ENCODE measurements at places on chromosomes 7 and 10. TPM values are rescaled to one million over a fixed set of nuclear protein-coding genes. Genes with fewer than 3 reads are reported as not detected.

Gene PON1
- not detected for total RNA-seq

Gene LZTS2
- 105 TPM for total RNA-seq

Gene OPALIN
- total RNA-seq: not detected

Gene BTBD16
- not detected for total RNA-seq

Gene FASTK
- total RNA-seq: 76.7 TPM

DNA sequence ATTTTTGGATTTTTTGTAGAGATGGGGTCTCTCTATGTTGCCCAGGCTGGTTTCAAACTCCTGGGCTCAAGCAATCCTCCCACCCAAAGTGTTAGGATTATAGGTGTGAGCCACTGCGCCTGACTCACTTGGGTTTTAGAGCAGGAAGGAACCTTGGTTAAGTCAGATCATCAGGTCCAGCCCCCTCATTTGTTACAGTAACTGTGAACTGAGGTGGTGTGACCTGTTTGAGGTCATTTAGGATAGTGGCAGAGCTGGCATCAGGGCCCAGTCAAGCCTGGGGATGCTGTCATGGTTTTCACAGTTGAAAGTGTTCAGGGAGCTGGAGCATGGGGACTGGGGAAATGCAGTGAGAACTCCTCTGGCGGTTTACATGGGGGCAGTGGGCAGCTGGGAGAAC, 159.6 kb downstream of the TAX1BP1 start:
- H3K36me3 ChIP-seq: no peaks in the 10 kb centered on the region
- H3K4me3 ChIP-seq: no peak overlapping the region
- H3K27me3 ChIP-seq: no peaks in the 10 kb centered on the region
- no peak overlapping the region for H3K27ac ChIP-seq
- DNase-seq: no peak
- peaks cover 30% of the 10 kb centered on the region for H3K4me1 ChIP-seq

DNA sequence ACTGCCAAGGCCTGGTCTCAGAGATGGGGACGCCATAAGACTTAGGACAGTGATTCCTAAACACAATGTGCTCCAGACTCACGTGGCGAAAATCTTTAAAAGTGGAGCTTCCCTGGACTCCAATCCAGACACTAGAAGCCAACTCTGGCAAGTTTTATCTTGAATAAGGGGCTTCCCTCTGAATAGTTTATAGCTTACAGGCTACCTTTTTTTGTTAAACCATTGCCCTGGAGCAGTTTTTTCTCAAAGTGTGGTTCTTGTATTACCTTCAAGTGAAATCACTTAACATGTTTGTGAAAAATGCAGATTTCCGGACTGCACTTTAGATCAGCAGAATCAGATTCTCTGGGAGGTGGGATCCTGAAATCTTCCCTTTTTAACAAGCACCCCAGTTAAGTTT, 171.7 kb upstream of the PHF14 start:
- H3K4me3 ChIP-seq: no peak overlapping the region
- H3K27ac ChIP-seq: no peak overlapping the region

DNA sequence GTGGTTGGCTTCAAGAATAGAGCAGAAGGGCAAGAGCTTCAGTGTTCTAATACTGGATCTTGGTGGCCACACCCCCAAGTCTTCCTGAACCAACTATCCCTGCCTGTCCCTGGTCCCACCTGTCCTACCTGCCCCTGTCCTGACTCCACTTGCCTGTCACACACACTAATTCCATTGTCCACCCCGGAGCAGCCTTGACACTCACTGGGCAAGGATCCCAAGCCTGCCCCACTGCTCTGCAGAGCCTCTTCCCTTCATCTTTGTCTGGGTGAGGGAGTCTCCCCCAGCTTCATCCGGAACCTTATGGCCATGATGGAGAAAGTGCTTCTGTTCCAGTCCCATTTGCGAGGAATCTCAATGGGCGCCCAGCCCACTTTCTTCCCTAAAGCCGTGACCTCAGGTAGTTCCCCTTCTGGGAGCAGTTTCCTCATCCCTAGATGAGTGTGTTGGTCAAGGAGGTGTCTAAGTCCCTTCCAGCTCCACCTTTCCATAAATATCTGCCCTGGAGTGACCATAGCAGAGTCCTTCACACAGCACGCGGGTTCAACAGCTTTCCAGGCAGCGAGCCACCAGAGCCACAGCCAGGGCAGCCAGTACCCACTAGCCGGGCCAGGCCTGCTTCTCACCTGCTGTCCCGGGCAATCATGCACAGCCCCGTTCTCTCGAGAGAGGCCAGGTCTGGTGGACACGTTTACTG, 61.5 kb downstream of the VIPR2 start:
- H3K27me3 ChIP-seq: no peaks in the 10 kb centered on the region
- H3K27ac ChIP-seq: no peak overlapping the region
- H3K36me3 ChIP-seq: no peaks in the 10 kb centered on the region
- no peak overlapping the region for H3K4me3 ChIP-seq

- peak overlapping the region; percentile 91 for H3K27ac ChIP-seq
- DNase-seq: peak; percentile 90
- no peaks in the 10 kb centered on the region for H3K27me3 ChIP-seq
- peaks cover 28% of the 10 kb centered on the region for H3K4me1 ChIP-seq
These were observed 982 bp downstream of the SFXN3 start for GRCh38 chr10:101031796-101032636.

DNA sequence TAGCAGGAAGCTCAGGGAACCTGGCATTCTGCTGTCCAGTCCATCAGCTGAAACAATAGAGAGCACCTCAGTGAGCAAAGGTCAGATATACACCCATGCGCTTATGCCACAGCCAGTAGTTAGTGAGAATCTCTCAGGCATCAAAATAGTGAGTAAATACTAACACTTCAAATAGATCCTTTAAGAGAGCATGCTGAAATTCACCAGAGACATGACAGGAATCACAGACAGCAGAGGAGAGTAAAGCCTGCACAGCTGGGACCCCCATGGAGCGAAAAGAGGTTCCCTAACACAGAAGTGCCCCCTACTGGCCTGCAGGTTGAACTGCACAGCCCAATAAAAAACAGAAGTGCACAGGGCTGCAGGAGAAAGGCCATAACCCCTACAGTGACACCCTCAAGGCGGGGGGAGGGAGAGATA, 57.6 kb upstream of the ANTXRL start:
- H3K4me1 ChIP-seq: no peaks in the 10 kb centered on the region
- no peak for DNase-seq
- no peak overlapping the region for H3K27ac ChIP-seq
- H3K27me3 ChIP-seq: no peaks in the 10 kb centered on the region
- H3K36me3 ChIP-seq: no peaks in the 10 kb centered on the region
- H3K4me3 ChIP-seq: no peak overlapping the region

DNA sequence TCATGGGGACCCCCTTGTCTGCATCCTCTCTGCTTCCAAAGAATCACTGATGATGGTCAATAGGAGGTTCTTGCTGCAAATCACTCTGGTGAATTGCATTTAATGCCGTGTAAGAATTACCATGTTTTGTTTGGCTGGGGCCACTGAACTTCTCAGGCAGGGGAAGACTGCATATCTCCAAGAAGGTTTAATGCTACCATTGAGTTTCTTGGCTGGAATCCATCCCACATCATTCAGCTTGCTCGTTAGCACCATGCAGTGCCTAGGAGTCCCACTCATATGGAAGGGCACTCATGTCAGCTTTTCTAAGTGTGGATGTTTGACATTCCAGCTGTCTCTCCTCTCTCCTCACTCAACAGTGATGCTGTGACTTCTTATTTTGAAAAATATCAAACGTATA, 50.2 kb upstream of the BAMBI start:
- H3K36me3 ChIP-seq: no peaks in the 10 kb centered on the region
- DNase-seq: no peak
- no peak overlapping the region for H3K27ac ChIP-seq

DNA sequence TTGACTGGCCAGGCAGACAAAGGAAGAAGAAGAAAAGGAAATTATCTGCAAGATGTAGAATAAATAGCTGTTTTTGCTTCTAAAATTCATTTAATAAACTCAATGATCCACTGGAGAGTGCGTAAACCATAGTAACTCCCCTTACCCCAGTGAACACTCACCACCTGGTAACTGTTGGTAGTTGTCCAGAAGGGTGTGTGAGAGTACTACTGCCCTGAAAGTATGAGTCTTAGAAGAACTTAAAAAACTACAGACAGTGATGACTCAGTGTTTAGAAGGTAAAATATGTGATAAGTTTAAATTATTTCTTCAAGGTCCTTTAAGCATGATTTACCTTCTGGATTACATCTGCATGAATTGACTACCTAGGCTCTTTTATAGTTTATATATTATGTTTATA, 53.0 kb upstream of the SEMA3A start:
- DNase-seq: no peak
- no peak overlapping the region for H3K4me3 ChIP-seq
- no peak overlapping the region for H3K27ac ChIP-seq
- H3K36me3 ChIP-seq: no peaks in the 10 kb centered on the region
- peaks cover 17% of the 10 kb centered on the region for H3K4me1 ChIP-seq

- H3K4me1 ChIP-seq: no peaks in the 10 kb centered on the region
- H3K27ac ChIP-seq: no peak overlapping the region
- no peaks in the 10 kb centered on the region for H3K27me3 ChIP-seq
- H3K36me3 ChIP-seq: no peaks in the 10 kb centered on the region
These were observed 49.8 kb downstream of the HTR5A start for GRCh38 chr7:155119801-155120382.
